ENCODE measurements at places on chromosomes 5 and 9.

- DNase-seq: no peak
Observed at GRCh38 chr9:75149841-75150241, 61.5 kb downstream of the OSTF1 start.

- no peak for DNase-seq
Observed at GRCh38 chr5:35129921-35130485, 82.3 kb upstream of the AGXT2 start.

DNA sequence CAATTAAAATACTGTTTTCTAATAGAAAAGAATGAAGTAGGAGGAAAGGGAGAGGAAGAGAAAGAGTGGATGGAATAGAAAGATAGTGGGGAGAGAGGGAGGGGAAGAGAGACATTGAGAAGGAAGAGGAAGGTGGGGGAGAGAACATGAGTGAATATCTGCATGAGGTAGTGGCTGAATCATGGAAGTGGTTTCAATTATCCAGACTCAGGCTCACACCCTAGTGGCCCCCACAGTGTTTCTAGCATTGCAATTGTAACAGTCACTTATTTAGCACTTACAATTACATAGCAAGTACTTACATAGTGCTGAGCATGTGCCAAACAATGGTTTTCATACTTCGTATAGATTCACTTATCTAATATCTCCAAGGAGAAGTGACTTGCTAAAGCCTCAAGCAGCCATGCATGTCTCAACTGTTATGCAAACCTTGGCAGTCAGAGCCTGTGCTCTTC, 72.7 kb downstream of the CAST start:
- no peak for DNase-seq

DNA sequence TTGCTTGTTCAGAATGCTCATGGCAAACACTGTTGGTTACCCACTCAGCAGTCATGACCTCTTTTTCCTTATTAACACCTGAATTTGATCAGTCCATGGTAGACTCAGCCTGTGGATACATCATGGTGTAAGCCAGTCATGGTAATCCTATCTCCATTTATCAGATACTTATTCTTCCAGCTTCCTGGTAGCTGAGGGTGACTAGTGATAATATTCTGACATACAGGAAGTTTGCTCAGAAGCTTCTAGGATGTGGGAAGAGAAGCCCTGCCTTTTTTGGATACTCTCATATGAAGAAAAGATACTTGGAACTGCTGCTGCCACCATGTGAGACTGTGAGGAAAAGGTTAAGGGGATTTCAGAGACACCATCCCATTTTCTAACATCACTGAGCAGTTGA, 7.3 kb downstream of the GDA start:
- no peak for DNase-seq

GRCh38 chr5:1494780-1495524, 28.8 kb downstream of the LPCAT1 start:
- DNase-seq: no peak

DNA sequence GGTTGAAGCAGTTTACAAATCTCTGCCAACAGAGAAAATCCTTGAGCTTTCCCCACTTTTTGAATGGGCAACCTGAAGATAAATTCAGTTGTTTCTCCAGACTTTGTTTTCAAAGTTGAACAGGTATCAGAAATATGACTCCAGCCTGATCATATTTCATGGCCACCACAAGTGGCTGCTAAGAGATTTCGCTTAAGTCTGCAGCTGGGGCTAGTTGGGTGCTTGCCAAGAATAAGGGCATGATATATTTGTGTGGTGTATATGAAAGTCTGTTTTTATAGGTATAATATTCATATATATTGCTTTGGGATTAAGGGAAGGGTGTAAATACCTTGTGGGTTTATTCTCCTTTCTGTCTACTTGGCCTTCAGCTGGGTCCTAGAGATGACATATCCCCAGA, 168.4 kb upstream of the GDNF start:
- no peak for DNase-seq

DNA sequence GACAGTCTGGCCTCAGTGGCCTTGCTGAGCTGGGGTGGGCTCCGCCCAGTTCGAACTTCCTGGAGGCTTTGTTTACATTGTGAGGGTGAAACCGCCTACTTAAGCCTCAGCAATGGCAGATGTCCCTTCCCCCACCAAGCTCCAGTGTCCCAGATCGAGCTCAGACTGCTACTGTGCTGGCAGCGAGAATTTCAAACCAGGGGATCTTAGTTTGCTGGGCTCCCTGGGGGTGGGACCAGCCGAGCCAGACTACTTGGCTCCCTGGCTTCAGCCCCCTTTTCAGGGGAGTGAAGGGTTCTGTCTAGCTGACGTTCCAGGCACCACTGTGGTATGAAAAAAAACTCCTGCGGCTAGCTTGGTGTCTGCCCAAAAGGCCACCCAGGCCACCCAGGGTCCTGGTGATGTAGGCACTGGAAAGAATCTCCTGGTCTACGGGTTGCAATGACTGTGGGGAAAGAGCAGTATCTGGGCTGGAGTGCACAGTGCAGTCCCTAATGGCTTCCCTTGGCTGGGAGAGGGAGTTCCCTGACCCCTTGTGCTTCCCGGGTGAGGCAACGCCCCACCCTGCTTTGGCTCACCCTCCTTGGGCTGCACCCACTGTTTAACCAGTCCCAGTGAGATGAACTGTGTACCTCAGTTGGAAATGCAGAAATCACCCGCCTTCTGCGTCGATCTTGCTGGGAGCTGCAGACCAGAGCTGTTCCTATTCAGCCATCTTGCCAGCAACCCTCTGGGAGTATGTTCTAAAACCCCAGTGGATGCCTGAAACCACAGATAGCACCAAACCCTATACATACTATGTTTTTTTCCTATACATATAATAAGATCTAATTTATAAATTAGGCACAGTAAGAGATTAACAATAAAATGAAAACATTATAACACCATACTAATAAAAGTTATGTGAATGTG, 95.5 kb downstream of the TMEM161B start:
- DNase-seq: no peak

- no peak for DNase-seq
Observed at GRCh38 chr9:36444203-36444602, 44.1 kb upstream of the RNF38 start.

DNA sequence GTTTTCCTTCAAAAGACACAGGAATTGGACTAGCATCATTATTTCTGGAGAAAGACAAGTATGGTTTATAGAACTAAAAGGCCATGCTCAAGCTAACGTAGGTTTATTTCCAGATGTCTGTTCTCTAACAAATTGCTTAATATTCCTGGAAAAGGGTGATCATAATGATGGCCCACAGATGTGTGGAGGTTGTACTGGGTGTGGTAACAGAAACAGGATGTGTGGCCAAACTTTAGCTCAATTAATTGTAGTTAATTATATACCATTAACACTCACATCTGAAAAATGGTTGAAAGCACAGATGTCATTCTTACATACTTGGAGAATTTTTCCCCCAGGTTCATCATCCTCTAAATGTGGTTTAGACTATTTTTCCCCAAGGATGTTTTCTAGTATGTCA, 292.7 kb upstream of the RASA1 start:
- no peak for DNase-seq

DNA sequence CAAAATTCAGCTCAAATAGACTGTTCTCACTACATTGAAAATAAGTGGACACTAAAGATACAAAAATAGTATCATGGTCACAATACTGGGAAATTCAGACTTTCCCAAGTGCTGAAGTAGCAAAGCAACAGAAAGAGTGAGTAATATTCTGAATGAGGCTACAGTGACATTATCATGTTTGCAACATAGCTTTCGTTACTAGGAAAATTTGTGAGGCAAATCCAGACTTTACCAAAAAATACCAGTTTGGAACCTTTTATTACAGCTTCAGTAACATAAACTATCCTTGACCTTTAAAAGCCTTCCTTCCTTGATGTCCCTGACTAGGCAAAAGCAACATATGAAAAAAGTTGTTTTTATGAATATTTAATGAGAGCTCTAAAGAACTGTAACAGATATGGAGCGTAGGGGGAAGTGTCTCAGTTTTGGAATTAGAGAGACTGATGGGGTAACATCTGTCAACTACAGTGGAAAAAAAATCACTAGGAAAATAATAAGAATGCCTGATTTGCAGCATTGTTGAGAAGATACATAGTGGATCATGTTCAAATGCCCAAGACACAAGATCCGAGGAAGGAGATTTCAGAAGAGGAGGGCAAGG, 312.9 kb downstream of the ADGRV1 start:
- DNase-seq: no peak

DNA sequence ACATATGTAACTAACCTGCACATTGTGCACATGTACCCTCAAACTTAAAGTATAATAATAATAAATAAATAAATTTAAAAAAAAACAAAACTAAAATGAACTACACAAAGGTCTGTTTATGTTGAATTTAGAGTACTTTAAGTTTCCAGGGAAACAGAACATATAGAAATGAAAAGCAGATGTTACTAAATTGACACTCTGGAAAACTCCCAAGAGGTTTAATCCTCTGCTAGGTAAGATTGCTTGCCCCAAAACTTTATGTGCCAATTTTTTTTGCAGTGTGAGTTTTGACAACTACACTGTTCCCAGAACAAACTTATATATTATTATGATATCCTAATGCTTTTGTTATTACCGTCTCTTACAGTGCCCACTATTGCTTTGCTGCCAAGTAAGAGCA, 134.3 kb upstream of the MRPS30 start:
- no peak for DNase-seq

GRCh38 chr9:107784235-107784958, 294.8 kb upstream of the KLF4 start:
- peak; percentile 24 for DNase-seq

DNA sequence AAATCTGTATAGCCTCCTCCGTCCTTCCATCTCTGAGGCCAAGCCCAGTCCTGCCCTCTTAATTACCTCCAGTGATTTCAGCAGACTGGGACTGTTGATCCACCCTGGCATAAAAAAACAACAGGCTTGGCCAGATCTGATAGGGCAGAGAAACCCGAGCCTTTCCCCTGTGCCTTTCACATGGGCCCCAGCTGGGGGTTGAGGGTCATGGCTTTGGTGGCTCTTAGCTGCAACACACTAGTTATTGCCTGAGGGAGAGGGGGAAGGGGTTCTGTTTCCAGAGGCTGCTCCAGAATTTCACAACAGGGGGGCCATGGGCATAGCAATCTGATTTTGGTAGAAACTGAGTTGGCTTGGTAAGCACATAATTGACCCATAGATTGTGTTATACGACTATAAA, 21.2 kb upstream of the PANK3 start:
- DNase-seq: no peak

Data from endothelial cell (in vitro differentiated cells).